ENCODE measurements at places on chromosomes 4 and X.

DNA sequence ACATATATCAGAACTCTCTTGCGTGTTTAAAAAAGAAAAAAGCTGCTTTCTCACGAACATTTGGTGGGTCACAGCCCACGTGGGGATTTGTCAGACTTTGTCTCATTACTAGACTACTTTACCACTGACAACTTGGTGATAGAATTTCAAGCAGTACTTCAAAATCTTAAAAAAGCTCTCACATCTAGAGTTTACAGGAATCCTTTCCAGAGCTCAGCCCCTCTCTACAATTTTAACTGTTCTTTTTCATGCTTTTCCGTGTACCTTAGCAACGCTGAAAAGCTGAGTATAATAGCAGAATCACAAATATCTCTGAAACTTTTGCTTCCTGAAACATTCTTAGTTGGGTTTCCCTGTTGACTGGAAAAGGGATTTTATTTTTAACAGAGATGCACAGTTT lies 50.2 kb downstream of the SMAD1 start:
- no peak for DNase-seq

DNA sequence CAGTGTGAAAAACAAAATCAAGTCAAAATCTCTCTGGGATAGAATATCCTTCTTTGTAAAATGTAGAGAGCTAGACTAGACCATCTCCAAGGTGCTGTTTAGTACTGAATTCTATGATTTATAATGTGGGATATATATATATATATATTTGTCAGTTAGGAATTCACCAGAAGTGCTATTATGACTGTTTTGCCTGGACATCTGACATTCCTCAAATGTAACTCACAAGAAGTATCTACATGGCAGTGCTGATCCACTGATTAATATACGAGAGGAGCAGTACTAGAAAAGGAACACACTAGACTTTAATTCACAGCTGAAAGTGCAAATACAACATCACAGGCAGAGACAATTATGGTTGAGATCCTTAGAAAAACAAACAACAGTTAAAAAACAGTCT lies 208.9 kb downstream of the GBA3 start:
- no peak for DNase-seq

DNA sequence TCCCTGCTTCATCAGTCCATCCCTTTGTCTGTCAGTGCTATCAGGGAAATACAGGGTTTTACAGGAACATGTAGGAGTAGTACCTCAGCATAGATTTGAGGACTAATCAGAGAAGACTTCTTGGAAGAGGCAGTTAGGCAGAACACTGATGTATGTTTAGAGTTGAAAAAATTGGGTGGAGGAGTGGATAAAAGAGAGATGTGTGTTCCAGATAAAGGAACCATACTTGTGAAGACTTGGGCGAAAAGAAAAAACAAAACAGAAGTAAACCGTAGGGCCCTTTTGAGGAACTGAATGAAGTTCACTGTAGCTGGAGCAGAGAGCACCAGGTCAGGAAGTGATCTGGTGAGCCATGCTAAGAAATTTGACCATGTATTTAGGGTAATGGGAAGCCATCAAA lies 32.3 kb downstream of the AFF1 start:
- no peak for DNase-seq

DNA sequence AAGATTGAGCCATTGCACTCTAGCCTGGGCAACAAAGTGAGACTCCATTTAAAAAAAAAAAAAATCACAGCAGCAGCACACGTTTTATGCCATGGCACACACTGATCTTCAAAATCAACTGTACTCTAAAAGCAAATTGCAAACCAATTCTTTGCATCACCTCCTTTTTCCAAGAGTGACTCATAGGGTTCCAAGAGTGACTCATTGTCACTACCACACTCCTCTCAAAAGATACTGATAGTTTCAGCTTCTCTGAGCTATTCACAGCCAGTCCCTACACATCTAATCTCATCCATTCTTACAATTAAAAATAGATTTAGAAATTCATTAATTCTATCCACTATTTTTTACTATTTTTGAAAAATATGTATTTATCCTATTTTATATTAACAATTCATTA lies 1494.9 kb upstream of the AGA start:
- DNase-seq = no peak

GRCh38 chr4:177611974-177612664 lies 169.9 kb upstream of the AGA start:
- no peak for DNase-seq

DNA sequence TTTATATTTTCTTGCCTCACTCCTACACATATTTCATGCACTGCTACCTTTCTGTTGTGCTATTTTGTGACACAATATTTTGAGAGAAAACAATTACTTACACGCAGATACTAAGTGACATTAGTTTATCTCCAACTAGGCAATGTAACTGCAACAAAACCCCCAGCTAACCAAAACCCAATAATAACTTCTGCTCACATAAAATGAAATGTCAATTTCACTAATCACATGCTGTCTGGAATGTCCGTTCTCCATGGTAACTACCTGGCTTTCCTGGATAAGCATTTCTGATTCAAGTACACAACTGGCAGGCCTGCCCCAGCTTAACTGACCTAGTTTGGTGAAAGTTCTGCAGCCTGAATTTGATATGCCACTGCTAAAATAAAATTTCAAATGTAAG lies 313.5 kb downstream of the TMA16 start:
- DNase-seq = no peak

- no peak for DNase-seq
Measured at GRCh38 chr4:2836391-2836859, 7.2 kb upstream of the ADD1 start.

GRCh38 chr4:112378858-112379257 lies 81.7 kb downstream of the ALPK1 start:
- DNase-seq = no peak

GRCh38 chrX:132435222-132435621 lies 53.6 kb downstream of the MBNL3 start:
- no peak for DNase-seq

GRCh38 chrX:152343306-152343705 lies 107.8 kb downstream of the GABRA3 start:
- DNase-seq = no peak

DNA sequence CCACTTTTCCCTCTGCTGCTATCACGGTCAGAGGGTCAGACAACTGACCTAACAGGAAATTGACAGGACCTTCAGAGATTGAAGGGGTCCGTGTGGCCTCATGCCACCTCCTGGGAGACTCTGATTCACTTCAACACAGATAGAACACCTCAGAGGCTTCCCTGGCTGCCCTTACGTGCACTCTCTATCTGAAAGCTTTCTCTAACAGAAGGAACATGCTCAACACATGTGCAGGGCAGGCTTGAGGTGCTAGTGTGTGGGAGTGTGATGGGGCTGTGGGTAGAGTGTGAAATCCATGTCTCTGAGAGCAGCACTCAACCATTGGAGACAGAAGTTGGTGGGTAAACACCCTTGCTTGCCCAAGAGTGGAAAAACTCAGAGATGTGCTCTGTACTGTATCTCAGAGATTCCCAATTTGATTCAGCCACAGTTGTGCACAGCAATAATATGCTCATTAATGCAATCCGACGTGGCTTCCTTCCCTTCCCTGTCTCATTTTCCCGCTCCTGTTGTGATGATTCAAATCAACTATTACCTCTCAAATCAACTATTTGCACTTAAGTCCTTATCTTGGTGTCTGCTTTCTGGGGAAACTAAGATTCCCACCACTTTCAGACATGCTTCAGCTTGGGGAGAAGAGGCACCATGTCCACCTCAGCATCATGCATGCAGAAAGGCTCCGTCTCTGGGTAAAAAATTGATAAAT lies 62.0 kb upstream of the MAGEB2 start:
- no peak for DNase-seq

GRCh38 chrX:6151971-6152370 lies 76.7 kb downstream of the NLGN4X start:
- no peak for DNase-seq

GRCh38 chrX:47380268-47380667 lies 9.9 kb downstream of the ZNF157 start:
- DNase-seq = no peak

GRCh38 chrX:20317873-20318272 lies 51.2 kb upstream of the RPS6KA3 start:
- DNase-seq = no peak

- DNase-seq = no peak
Measured at GRCh38 chr4:84594724-84595123, 11.8 kb downstream of the CDS1 start.

DNA sequence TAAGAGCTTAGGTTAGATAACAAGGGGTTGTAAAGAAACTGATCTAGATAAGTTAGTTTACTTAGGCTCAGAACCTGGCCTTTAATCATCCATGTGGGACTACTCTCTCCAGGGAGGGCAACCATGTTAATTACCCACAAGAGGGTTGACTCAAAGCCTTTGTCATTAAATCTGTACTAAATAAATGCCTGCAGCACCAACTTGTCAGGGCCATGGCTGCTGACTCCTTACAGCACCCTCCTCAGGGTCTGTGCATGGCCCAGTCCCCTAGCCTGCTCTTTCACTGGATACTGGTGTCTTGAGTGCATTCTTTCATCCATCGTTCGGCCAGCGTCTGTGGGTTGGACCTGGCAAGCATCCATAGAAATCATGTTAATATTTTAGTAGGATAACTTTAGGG lies 34.7 kb downstream of the CASP3 start:
- no peak for DNase-seq

DNA sequence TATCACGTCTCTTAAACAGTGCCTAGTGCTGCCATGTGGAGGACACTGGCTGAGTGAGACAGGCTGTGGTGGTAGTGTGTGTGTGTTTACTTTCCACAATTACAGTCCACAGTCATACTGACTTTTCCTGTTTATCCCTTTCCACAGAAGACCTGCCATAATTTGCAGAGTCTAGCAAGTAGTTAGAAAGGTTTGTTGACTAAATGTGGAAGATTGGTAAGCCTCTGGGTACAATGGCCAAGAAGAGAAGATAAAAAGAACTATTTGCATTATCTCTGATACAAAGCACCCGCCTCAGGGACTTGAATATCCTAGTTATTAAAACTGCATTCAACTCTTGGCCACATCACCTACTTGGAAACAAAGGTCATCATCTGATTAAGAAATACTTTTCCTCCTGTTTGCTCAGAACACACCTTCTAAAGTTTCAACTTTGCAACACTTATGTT lies 89.1 kb downstream of the FAM13A start:
- DNase-seq = no peak

DNA sequence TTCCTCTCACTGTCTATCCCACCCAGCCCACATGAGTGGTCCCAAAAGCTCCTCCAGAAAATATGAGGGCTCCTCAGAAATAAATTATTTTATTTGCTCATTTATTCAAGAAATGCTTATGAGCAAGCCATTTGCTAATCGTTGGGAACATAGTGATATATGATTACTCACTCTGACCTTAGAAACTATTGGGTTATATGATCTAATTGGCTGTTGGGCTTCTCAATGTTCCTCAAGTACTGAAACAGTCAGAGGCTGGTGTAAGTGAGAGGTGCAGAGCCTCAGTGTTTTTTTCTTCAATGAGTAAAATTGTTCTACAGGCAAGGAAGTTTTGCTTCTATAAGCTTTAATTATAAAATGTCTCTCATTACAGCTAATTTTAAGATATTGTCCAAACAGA lies 893.8 kb upstream of the INTU start:
- no peak for DNase-seq

- no peak for DNase-seq
Measured at GRCh38 chrX:113726009-113726408, 857.9 kb upstream of the HTR2C start.

DNA sequence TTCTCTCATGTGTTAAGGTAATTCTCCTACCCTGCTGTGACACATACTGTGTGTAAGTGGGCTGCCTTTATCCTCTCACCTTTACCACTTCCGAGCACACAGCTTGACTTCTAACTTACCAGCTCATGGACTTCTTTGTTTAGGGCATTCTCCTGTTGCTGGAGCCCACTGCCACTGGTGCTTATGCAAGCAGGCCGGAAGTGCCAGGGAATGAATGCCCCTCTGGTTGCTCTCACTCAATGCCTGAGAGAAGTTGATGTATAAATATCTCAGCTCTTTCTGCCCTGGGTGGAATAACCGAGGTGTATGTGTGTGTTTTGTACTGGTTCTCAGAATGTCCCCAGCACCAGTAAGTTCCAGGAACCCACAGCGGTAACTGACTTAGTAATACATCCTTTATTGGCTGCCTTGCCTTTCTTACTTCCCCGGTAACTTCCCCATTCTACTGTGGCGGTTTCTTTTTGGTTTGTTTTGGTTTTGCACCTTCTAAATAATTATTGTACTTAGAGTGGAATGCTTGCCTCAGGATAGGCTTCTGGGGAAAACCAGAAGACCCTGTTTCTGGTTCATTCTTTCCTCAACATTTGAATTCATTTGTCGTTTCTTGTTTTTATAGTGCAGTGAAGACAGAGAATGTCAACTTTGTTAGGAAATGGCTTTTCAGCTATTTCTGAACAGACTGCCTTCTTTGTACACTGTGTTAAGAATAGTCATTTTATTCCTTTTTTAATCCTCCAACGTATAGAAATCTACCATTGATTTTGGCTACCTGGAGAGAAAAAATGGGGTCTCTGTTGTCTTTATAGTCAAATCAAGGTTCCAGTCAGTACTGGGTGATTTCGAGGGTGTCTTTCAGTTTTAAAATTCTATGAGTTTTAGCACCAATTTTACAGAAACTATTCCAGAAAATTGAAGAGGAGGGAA lies 45.4 kb downstream of the CXorf58 start:
- no peak for DNase-seq

GRCh38 chrX:24150898-24151297 lies 1.4 kb downstream of the ZFX start:
- DNase-seq = no peak

DNA sequence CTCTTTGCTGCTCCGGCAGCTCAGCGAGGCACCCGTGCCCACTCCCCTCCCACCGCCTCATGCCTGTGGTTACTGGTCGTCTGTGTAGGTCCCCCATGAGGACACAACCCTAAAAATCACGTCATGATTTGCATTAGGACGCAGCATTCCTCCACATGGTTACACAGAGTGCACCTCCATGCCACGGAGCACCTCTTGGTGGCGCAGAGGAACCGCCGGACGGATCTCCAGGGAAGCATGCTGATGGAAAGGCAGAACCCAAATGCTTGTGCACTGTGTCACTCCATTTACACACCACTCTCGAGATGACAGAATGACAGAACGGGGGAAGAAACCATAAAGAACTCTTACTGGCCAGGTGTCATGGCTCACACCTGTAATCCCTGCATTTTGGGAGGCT lies 22.4 kb downstream of the FAM53A start:
- DNase-seq = no peak

Data from SHP77 treated with DMSO at 0.1 percent for 48 hours (cell line).